NCI-H2107 (cell line): ENCODE measurements at places on chromosomes 4 and X.

DNA sequence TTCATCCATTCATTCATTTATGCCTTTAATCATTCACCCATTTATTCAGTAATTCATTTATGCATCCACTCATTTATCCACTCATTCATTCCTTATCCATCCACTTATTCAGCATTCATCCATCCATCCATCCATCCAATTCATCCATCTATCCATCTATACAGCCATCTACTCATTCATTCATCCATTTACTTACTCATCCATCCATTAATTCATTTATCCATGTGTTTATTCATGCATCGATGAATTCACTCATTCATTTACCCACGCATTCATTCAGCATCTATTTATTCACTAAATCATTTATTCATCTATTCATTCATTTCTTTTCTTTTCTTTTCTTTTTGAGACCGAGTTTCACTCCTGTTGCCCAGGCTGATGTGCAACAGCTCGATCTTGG is 10.4 kb downstream of the P2RY8 start:
- no peak for DNase-seq

DNA sequence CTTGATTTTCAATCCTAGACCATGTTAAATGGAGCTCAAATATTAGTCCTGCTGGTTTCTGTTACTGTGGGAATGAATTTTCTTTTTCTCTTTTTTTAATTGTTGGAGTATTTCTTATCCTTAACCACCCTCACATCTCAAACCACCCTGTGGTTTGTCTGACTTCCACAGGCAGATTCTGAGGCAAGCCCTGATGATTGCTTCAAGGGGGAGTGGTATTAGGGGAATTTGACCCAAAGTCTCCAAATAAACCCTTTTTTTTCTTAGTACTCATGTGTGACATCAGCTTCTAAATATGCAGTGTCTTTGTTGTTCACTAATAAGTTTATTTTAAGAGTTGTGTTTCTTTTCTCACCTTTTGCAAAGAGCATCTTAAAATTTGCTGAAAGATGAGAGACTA is 810.3 kb downstream of the IL1RAPL1 start:
- no peak for DNase-seq

- DNase-seq: no peak
These were observed 13.8 kb upstream of the MAN2B2 start for GRCh38 chr4:6561173-6561516.

DNA sequence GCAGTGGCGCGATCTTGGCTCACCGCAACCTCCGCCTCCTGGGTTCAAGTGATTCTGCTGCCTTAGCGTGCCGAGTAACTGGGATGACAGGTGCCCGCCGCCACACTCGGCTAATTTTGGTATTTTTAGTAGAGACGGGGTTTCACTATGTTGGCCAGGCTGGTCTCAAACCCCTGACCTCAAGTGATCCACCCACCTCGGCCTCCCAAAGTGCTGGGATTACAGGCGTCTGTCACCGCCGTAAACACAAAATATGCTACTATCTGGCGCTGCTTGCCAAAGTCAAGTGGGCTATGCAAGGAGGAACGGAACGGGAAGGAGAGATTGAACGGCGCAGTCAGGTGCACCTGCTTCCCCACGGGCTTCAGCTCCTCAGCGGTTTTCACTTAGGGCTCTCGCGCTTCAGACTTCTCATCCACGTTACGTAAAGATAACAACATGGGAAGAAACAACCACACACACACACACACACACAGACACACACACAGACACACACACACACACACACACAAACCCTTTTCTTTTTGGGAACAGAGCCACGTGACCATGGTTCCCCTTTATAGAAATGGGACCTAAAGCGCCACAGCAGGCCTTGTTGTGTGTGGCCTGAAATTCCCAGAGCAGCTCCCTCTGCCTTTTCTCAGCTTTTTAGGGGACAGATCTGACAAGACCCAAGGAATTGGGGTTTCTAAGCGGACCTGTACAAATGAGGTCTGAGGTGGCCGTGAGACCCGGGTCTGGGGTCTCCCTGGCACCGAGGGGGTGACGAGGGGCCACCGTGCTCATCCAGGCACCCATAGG is 1.5 kb downstream of the P2RY8 start:
- DNase-seq: peak; percentile 27

GRCh38 chr4:26782830-26783202 is 77.8 kb upstream of the STIM2 start:
- no peak for DNase-seq

DNA sequence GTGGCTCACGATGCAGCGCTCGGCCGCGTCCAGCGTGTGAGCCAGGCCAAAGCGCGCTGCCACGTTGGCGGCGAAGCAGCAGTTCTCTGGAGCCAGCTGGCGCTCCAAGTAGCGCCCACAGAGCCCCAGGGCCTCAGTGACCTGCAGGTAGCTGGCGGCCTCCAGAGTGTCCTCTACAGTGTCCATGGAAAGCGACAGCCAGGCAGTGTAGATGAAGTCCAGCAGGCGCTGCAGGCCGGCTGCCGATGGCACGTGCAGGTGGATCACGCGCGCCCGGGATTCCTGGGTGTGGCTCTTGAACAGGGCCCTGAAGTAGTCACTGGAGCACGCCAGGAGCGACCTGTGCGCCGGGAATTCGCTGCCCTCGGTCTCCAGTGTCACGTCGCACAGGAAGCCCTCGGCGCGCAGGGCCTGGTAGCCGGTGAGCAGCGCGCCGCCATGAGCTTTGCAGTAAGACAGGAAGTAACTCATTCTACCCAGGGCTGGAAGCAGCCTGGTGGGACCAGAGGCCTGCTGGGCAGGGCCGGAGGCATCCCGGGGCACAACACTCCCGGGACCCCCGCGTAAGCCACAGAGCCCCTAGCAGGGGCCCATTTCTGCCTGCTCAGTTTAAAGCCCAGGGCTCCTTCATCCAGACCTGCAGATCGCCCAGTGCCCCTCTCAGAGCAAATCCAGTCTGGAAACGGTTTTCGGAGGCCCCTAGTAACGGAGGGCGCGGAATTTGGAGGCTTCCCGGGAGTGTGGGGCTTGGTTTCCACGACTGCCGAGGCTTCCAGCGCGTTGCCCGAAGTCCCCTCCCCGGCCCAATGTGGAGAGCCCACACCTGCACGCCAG is 595 bp downstream of the KLHL34 start:
- no peak for DNase-seq

DNA sequence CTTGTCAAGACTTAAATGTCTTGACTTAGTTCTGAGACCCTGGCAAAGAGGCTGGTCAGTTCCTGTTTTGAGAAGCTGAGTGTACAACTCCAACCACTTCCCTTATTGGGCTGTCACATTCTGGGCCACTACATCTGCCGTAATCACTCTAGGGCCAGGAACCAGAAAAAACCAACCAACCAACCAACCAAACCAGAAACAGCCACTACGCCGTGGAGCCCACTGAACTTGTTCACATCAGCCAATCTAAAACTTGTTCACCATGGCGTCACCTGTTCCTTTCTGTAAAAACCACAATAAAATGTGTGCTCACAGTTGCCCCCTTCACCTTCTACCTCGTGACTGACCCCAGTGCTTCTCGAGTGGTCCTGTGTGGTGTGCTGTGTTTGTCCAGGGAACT is 107.3 kb downstream of the JADE1 start:
- no peak for DNase-seq

DNA sequence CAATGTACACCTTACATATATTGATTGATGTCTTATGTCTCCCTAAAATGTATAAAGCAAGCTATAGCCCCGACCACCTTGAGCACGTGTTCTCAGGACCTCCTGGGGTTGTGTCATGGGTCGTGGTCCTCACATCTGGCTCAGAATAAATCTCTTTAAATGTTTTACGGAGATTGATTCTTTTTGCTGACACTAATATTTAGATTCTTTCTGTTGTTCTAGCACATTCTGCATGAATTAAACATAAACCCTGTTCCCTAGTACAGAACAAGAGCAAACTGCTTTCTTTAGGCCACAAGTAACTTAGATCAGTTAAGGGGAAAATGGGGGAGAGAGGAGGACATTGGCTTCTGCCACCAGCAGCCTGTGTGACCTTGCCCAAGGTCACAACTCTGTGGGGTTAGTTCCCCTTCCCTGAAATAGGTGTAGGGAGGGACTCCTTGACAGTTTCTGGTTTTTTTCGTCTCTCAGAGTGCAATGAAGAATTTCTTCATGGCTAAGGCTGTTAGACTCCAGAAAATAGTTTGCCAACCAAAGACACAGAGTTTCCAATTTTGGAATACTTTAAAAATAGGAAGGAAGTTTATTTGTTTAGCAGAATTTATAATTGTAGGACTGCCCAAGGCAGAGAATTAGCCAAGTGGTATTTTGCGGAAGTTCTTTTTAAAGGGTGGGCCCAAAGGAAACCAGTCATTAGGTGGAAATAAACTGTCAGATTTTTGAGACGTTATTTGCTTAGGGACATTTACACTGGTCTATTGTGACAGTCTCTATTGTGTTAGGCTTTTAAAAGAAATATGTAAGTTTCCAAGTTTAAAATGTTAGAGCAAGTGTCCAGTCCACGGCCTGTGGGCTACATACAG is 29.4 kb downstream of the PTTG2 start:
- DNase-seq: no peak

DNA sequence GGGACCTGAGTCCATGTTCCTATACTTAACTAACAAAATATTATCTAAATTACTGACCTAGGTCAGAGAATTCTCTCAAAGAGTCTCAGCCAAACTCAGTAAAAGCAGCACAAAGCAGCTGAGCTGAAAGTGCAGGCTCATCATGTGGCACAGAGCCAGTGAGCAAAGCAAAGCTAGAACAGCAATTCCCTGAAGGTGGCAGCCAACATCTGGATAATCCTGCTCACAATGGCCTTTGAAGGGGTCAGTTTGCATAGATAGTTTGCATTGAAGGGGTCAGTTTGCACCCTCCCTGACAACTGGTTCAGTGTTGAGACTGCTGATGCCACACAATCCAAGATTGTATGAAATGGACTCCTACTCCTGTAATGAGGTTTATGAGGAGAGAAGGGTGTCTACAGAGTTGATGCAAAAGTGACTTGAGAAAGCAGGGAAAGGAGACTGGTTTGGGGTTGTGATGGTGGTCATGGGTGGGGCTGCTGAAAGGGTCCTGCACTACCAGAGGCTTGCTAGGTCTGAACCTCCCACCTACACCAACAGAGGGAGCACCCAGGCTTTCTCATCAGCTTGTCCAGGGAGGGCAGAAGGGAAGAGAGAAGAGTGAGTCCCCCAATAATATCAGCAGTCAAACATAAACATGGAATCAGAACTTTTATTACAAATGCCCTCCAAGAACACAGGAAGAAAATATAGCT is 39.7 kb downstream of the TRIM61 start:
- DNase-seq: no peak

DNA sequence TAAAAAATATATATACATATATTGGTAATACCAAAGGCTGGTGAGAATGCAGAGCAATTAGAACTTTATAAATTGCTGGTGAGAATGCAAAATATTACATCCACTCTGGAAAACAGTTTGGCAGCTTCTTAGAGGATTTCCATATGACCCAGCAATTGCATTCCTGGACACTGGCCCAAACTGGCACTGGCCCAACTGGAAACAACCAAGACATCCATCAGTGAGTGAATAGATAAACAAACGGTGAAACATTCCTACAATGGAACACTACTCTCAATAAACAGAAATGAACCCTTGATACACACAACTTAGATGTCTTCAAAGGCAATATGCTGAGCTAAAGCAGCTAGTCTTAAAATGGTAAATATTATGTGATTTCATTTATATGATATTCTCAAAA is 524.2 kb downstream of the IQCM start:
- DNase-seq: no peak

DNA sequence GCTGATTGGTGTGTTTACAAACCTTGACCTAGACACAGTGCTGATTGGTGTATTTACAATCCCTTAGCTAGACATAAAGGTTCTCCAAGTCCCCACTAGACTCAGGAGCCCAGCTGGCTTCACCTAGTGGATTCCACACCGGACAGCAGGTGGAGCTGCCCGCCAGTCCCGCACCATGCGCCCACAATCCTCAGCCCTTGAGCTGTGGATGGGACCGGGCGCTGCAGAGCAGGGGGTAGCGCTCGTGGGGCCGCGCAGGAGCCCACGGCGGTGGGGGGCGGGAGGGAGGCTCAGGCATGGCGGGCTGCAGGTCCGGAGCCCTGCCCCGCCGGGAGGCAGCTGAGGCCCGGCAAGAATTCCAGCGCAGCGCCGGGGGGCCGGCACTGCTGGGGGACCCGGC is 30.7 kb downstream of the MEPE start:
- no peak for DNase-seq

GRCh38 chrX:23403849-23404248 is 69.2 kb downstream of the PTCHD1 start:
- DNase-seq: no peak

DNA sequence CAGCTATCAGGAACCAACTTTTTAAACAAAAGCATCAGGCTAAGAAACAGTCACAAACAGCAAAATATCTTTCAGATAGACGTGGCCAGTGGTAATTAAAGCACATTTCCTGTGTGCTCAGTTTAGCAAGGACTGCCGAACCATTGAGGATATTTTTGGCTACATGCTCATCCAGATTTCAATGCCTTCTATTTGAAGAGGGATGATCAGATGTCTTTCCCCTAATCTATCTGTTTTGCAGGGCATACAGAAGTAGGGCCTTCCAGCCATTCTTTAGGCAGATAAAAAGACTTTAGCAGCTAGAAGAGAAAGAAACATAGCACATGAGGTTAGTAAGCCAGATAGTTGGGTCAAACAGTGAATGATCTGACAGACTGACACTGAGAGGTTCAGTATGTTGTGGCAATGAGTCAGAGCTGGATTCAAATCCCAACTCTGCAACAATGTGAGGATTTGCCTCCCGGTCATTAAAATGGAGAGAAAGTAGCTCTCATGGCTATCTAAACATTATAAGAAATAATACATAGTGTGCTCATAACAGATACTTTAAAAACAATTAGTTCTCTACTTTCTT is 100.0 kb upstream of the PRKG2 start:
- DNase-seq: no peak

- no peak for DNase-seq
These were observed 218.7 kb downstream of the MAPK10 start for GRCh38 chr4:86141161-86141560.

GRCh38 chrX:129808829-129809796 is 29.4 kb downstream of the SASH3 start:
- no peak for DNase-seq

- no peak for DNase-seq
These were observed 61.2 kb upstream of the DAPP1 start for GRCh38 chr4:99755223-99755944.

DNA sequence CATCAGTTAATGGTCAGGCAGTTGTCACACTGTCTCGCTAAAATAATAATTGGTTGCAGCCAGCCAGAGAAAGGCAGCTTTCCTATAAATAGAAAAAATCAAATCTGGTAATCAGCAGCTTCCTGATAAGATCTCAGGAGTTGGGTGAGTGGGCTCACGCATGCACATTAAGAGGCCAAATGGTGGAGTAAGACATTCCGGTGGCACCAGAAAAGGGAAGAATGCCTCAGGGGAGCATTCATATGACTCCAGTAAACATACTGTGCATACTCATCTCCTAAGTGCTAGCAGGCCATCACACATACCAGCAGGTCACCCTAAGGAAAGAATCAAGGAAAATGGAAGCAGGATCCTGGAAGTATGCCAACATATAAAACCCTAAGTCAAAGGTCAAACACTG is 40.1 kb downstream of the UGT2B15 start:
- no peak for DNase-seq
